ENCODE measurements at places on chromosomes 13 and 19. TPM values are rescaled to one million over a fixed set of nuclear protein-coding genes. Genes with fewer than 3 reads are reported as not detected.

Gene ZNF728
- 4.1 TPM for total RNA-seq

Gene MBD3L3
- not detected for total RNA-seq

Gene KIR2DL4
- total RNA-seq, result not detected

DNA sequence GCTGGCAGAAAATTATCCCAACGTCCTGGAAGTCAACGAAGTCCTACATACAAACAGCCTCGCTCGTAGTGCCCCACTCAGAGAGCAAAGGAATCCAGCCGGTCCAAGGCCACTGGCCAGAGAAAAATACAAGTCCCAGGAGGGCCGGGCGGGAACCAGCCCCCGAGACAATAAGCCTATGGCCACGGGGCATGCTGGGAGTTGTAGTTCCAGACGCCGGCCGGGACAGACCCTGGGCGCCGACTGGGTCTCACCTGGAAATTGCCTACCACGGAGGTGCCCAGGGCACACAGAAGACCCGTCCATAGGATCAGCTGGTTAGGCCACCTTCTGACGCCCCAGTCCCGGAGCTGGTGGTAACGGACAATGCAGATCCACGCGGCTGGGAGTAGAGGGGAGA is 5.4 kb downstream of the TMEM150B start:
- H3K27ac ChIP-seq, result no peak overlapping the region
- H3K4me3 ChIP-seq, result no peak overlapping the region
- no peaks in the 10 kb centered on the region for H3K36me3 ChIP-seq
- H3K4me1 ChIP-seq, result no peaks in the 10 kb centered on the region
- no peaks in the 10 kb centered on the region for H3K27me3 ChIP-seq
- no peak for DNase-seq

GRCh38 chr19:39237200-39238184 is 7.3 kb downstream of the IFNL3 start:
- no peak for DNase-seq
- no peak overlapping the region for H3K27ac ChIP-seq
- H3K4me3 ChIP-seq, result no peak overlapping the region
- no peaks in the 10 kb centered on the region for H3K27me3 ChIP-seq
- H3K4me1 ChIP-seq, result no peaks in the 10 kb centered on the region

DNA sequence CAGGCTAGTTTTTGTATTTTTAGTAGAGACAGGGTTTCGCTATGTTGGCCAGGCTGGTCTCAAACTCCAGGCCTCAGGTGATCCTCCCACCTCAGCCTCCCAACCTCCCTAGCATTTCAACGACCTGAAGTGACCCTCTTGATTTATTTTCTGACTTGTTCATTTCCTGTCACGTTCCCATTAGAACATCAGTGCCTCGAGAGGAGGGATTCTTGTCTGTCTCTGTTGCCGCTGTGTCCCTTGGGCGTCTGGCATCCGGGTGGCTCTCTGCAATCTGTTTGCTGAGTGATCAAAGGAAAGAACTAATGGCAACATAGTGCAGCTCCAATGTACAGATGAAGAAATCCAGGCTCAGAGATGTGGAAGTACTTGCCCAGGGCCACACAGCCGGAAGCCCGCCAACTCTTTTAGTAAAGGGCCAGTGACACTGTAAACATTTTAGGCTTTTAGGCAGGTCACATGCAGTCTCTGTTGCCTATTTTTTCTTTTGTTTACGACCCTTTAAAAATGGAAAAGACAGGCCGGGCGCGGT is 47.5 kb downstream of the NFIC start:
- H3K4me1 ChIP-seq, result no peaks in the 10 kb centered on the region
- H3K27ac ChIP-seq, result no peak overlapping the region
- H3K36me3 ChIP-seq, result no peaks in the 10 kb centered on the region
- H3K4me3 ChIP-seq, result no peak overlapping the region
- H3K27me3 ChIP-seq, result no peaks in the 10 kb centered on the region

- DNase-seq, result peak; percentile 96
- no peaks in the 10 kb centered on the region for H3K27me3 ChIP-seq
- peak overlapping the region; percentile 80 for H3K27ac ChIP-seq
- H3K4me1 ChIP-seq, result no peaks in the 10 kb centered on the region
- H3K4me3 ChIP-seq, result peak overlapping the region; percentile 28
These were observed 97.7 kb downstream of the SIPA1L3 start for GRCh38 chr19:38004521-38005223.

Measured in right atrium auricular region (tissue), 2 donors.